Bronchial epithelial cell (primary cell): ENCODE measurements at places on chromosomes 11 and 22. TPM values are rescaled to one million over a fixed set of nuclear protein-coding genes. Genes with fewer than 3 reads are reported as not detected.

DNA sequence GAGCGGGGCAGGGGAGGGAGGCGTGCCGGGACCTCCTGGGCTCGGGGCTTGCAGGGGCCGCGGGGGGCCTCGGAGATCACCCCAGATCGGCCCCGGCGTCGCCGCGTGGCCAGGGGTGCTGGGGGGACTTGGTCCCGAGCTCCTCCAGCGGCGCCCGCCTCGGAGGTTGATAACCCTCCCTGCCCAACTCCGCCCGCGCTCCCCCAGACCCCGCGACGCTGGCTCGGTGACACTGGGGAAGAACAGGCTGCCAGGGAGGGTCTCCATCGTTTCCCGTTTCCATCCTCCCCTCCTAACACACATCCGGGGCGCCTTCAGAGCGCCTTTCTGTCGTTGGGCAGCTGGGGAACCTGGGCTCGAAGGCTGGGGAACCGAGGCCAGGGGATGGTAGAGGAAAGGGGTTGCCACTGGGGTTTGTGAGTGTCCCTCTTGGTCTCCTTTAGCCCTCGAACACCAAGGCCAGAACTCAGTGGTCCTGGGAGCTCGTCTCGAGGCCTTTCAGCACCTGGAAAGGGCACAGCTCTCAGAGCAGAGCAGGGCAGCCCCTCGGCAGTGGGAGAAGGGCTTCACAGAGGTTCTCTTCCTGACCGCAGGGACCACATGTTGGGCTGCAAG lies 431 bp downstream of the SLC37A2 start:
- no peak for DNase-seq

The OR10D3 gene
- not detected in 2 replicates for total RNA-seq

- peak; percentile 13 for DNase-seq
Measured at GRCh38 chr11:41301023-41301422, 158.4 kb downstream of the LRRC4C start.

DNA sequence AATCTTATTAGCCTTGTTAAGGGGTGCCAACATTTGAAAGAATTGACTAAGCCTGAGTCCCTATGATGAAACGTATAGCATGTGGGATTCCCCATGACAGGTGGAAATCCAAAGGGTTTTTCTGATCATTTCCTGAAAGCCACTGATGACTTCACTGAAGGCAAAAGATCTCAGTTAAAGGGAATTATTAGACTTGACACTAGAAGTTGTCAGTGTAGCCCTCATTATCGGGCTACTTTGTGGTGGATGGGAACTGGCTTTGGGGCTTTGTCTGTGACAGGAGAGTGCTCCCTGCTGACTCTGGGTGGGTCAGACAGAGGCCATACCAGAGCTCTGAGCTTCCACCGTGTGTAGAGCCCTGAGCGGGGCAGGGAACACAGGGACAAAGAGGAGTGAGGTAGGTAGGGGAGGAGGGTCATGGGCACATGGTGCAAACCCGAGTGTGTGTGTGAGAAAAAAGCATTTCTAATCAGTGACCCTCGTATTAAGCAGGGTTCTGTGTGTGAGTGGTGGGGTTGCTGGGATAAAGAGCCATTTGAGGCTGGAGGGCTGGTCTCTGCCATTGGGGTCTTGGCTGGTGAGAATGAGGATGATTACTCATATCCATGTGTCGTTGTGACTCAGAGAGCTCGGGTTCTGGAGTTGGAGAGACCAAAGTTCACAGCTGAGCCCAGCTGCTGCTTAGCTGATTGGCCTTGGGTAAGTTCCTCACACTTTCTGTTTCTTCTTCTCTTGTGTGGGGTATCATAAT lies 101.1 kb downstream of the GRIK4 start:
- peak; percentile 7 for DNase-seq

DNA sequence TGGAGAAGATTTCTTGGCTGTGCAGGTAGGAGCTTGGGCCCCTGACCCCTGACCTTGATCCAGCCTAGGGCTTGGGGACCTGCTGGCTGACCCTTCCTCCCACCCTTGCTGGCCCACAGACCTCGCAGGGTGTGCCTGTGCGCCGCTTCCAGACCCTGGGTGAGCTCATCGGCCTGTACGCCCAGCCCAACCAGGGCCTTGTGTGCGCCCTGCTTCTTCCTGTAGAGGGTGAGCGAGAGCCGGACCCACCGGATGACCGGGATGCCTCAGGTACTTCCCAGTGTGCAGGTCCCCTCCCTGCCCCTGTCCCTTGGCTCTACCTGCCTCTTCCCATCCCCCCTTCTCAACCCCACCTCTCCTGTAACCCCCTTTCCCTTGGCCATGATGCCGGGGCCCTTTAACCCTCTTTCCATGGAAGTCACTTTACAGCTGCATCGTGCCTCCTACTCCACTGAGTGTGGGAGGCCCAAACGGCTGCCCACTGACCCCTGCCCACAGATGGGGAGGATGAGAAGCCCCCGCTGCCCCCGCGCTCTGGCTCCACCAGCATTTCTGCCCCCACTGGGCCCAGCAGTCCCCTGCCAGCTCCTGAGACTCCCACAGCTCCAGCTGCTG lies 3.8 kb downstream of the INPPL1 start:
- DNase-seq: no peak

- DNase-seq: peak; percentile 13
Measured at GRCh38 chr11:105211806-105212554, 72.4 kb upstream of the CARD18 start.

GRCh38 chr11:72918851-72919250 lies 104.6 kb downstream of the ATG16L2 start:
- no peak for DNase-seq

The PRG3 gene
- not detected in 2 replicates for total RNA-seq

DNA sequence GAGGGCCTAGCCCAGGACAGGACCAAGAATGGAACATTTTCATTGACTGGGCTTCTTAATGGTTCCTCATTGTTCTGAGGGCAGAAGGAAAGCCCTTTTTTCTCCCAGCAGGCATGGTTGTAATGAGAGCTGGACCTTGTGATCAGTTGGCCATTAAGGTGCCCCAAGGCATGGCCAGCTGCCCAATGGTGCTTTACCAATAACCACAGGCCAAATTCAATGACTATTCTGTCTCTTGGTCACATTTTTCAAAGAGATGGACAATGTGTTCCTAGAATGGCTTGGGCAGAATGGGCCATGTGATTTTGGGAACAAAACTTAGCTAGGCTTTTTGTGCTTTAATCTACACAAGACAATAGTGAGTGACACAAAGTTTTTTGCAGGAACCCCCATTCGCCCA lies 7.3 kb downstream of the NAV2 start:
- no peak for DNase-seq

DNA sequence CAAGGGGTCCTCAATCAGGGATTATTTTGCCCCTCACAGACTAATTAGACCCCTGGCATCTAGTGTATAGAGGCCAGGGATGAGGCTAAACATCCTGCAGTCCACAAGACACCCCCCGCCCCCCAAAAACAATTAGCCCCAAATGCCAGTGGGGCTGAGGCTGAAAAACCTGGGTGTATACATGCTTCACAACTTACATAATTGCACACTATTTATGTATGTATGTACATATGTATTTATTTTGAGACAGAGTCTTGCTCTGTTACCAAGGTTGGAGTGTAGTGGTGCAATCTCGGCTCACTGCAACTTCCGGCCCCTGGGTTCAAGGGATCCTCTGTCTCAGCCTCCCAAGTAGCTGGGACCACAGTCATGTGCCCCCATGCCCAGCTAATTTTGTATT lies 28.8 kb upstream of the SHANK2 start:
- no peak for DNase-seq

The ANKK1 gene
- 0.26 and 1.8 TPM in 2 replicates for total RNA-seq

The KCNA4 gene
- total RNA-seq: not detected in 2 replicates

DNA sequence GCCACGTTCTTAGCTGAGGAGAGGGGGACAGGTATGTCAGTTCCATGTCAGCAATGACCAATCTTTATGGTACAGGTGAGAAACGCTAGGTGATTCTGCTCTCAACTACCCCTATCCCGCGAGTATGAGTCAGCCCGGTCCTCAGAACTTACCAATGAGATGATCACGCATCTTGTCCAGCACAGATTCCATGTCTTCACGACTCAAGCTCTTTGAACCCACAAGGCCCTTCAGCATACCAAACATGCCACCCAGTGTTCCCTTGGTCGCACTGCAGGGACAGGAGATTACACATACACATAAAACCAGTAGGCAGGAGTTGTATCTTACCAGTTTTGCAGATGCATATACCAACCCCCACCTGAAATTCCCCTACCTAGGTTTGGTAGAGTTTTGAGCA lies 2.9 kb downstream of the SRPRA start:
- DNase-seq: no peak

- DNase-seq: peak; percentile 79
Measured at GRCh38 chr11:109728056-109728455, 306.1 kb downstream of the C11orf87 start.

GRCh38 chr11:7020183-7020917 lies at the start of the genes NLRP14 and ZNF214:
Gene NLRP14 (plus strand): TSS chr11:7020479. CDS start chr11:7038587, 18,108 bp downstream.
Gene ZNF214 (minus strand): TSS chr11:7020346. CDS start chr11:7002835, 17,511 bp downstream.
- DNase-seq: peak; percentile 78

The SMTNL1 gene
- total RNA-seq: not detected in 2 replicates

The CARD18 gene
- 0.26 and 0.38 TPM in 2 replicates for total RNA-seq

GRCh38 chr11:41861838-41862237 lies 402.4 kb upstream of the LRRC4C start:
- no peak for DNase-seq

- DNase-seq: peak; percentile 99
Measured at GRCh38 chr11:102760344-102761035, 19.9 kb downstream of the MMP10 start.

GRCh38 chr11:18617688-18618341 lies 16.3 kb downstream of the SPTY2D1 start:
- DNase-seq: no peak

DNA sequence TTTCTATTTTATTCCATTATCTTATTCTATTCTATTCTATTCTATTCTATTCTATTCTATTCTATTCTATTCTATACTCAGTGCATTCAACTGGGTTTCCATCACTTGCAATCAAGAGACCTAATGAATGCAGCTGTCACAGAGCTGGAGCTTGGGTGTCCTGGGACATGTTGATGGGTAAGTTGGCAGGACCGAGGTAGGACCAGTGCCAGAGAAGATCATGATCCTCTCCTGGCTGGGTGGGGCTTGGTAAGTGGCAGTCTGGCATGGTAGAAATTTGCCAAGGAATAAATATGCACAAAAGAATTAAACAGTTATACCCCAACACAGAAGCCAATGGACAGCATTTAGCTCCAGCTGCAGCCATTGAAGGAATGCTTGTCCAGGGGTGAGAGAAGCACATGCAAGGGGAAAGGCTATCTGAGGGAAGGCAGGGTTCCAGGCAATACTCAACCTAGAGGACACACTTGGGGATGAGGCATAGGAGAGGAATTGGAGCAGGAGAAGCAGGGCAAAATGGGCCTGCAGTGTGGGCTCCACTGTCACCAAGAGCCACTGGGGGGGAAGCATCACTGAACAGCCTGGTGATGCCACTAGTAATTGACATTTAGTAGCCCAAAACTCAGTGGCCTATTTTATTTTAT lies 97.0 kb upstream of the CD82 start:
- DNase-seq: no peak

- no peak for DNase-seq
Measured at GRCh38 chr11:14327116-14327515, 31.9 kb downstream of the RRAS2 start.

DNA sequence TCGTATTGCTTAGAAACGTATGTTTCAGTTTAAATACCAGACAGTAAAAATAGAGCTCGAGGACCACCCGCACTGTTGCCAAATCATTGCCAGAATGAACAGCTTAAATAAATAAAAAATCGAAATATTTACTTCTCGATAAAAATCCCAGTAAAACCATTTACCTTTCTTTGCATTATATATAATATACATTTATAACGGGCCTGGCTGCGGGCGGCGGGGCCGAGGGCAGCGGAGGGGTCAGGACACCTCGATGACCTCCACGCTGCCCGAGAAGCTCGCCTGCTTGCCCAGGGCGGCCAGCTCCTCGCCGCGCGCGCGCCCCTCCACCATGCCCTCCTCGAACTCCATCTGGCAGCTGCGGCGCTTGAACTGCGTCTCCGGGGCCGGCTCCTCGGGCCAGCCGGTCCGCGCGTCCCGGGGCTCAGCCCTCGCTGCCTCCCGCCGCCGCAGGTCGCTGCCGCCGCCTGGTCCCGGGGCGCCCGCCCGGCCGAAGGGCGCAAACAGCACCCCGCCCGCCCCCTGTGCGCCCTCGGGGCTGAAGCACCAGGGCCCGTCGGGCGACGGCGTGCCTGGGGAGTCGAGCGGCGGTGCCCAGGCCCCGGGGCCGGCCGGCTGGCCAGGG lies 15.7 kb downstream of the DUSP8 start:
- no peak for DNase-seq

The TXN2 gene
- total RNA-seq: 17.9 and 18.1 TPM in 2 replicates

The CLNS1A gene
- total RNA-seq: 184 and 221 TPM in 2 replicates

DNA sequence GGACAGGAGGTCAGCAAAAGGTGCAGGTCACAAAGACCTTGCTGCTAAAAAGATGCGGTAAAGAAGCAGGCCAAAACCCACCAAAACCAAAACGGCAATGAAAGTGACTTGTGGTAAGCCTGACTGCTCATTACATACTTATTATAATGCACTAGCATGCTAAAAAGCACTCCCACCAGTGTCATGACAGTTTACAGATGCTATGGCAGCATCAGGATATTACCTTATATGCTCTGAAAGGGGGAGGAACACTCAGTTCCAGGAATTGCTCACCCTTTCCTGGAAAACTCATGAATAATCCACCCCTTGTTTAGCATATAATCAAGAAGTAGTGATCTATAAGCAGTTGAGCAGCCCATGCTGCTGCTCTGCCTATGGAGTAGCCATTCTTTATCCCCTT lies 45.2 kb upstream of the SLC5A12 start:
- DNase-seq: no peak

DNA sequence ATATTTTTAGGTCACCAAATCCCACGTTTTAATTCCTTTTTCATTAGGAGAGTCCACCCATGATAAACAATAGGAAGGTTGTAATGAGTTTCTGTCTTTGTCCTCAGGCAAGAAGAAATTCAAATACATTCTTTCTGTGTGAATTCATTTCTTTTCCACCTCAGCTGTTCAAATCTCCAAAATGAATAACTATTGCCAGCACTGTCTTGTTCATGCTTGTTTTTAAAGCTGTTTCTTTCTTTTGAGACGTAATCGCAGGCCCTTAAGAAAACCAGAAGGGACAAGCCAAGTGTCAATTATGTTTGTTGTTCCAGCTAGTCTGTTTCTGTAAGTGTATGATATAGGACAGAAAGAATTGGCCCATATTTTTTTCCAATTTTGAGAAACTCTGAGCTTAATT lies 20.2 kb downstream of the MMP27 start:
- DNase-seq: peak; percentile 94

- no peak for DNase-seq
Measured at GRCh38 chr11:120024046-120024445, 113.9 kb downstream of the TRIM29 start.

The BCL2L13 gene
- 48.4 and 54.3 TPM in 2 replicates for total RNA-seq

DNA sequence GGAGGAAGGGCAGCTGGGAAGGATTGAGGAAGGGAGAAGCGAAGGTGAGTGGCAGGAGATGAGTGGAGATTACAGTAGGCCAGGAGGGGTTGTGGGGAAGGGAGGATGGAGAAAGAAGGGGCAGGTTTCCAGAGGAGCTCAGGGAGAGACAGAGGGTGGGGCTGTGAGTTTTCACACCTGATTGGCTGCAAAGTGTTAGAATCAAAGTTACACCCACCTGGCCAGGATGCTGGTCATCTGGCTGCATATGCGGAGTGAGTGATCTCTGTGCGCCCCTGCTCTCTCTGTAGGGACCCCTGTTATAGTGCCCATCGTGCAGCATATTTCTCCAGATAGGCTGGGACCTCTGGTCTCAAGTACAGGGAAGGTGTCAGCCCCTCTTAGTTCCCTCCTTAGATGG lies 18.3 kb downstream of the AMPD3 start:
- DNase-seq: no peak

The SCGB1A1 gene
- total RNA-seq: not detected in 2 replicates
